ENCODE measurements at places on chromosomes 6 and 20.

DNA sequence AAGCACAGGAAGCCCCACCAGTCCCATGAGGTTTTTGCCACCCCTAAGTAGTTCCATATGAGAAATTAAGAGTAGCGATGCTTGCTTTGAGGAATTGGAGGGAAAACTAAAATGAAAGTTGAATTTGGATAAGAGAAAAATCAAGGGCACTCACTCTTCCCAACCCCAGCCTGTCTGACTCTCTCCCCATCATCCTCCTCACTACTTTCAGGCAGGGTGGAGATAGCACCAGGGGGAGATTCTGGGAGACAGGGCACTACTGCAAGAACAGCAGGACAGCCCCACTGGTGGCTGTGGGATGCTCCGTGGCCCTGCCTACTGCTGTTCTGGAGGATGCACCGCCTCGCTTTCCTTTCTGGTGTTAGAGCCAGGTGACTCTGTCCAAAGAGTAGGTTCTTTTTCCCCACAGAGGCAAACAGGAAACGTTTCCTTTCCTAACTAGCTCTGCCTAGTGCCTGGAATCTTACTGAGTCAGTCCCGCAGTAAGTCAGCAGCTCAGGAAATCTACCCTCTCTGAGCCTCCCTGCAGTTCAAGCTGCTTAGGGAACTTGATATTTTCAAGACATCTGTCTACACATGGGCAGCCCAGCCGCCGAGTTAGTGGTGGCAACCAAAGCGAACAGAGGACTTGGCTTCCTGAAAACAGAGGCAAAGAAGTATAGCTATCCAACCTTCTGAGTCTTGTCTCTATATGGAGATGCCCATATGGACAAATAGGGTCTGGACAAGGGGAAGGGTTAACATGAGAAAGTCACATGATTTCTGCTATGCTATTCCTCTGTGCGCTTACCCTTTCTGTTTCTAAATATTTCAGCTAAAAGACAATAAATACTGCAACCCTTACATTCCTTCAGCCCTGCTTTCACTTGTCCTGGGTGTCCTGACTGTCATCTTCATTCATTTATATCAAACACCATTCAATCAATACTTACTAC is 11.4 kb downstream of the HLA-E start:
- no peak for DNase-seq

- DNase-seq, result no peak
These were observed 12.7 kb downstream of the RFPL4B start for GRCh38 chr6:112359863-112360262.

DNA sequence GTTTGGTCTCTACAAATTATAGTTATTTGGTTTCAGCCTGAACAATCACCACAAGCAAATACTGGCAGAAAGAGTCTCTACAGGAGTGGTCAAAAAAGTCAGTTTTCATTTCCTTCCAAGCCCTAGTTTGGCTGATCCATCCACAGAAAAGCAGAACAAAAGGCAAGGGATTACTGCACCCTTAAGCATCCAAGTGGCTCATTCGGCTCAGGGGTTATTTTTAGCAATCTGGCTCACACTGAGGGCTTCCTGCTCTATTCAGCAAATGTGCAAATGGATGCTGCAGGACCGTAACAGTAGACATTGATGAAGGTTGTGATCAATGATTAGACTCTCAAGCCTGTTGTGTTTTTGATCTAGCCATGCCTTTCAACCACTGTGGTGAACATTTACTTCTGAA is 62.2 kb upstream of the FABP7 start:
- DNase-seq, result no peak

GRCh38 chr20:44405785-44406571 is 50.5 kb downstream of the HNF4A start:
- DNase-seq, result no peak

- no peak for DNase-seq
These were observed 99.9 kb downstream of the DTNBP1 start for GRCh38 chr6:15562977-15563376.

- no peak for DNase-seq
These were observed 6.6 kb upstream of the TBC1D7 start for GRCh38 chr6:13334953-13335352.

DNA sequence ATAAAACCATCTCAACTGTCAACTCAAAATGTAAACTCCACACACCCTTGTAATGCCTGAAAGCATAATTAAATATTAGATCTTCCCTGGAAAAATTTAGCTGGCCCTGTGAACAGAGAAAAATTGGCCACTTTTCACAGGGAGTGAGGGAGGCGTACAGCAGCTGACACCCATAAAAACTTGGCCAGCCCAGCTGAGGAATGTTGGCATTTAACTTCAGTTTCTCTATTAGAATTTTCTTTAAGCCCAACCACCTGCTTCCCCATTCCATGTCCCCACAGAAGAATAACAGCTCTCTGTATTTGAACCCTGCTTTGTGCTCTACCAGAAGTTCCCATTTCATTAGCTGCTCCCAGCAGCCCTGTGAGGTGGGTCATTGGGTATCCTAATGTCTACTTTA is 41.0 kb downstream of the PKHD1 start:
- no peak for DNase-seq

- no peak for DNase-seq
These were observed 116.3 kb upstream of the CHD6 start for GRCh38 chr20:41734506-41734945.

DNA sequence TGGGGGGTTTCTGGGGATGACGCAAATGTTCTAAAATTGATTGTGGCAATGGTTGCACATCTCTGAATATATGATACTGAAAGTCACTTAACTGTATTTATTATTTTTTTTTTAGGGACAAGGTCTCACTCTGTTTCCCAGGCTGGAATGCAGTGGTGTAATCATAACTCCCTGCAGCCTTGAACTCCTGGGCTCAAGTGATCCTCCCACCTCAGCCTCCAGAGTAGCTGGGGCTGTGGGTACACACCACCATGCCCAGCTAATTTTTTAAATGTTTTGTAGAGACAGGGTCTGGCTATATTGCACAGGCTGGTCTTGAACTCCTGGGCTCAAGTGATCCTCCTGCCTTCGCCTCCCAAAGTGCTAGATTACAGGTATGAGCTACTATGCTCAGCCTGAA is 33.4 kb downstream of the NOL4L start:
- DNase-seq, result no peak

- DNase-seq, result no peak
These were observed 169.3 kb downstream of the ANKRD60 start for GRCh38 chr20:58059260-58059544.

GRCh38 chr6:138106665-138107077 is 548 bp downstream of the PERP start:
- no peak for DNase-seq

DNA sequence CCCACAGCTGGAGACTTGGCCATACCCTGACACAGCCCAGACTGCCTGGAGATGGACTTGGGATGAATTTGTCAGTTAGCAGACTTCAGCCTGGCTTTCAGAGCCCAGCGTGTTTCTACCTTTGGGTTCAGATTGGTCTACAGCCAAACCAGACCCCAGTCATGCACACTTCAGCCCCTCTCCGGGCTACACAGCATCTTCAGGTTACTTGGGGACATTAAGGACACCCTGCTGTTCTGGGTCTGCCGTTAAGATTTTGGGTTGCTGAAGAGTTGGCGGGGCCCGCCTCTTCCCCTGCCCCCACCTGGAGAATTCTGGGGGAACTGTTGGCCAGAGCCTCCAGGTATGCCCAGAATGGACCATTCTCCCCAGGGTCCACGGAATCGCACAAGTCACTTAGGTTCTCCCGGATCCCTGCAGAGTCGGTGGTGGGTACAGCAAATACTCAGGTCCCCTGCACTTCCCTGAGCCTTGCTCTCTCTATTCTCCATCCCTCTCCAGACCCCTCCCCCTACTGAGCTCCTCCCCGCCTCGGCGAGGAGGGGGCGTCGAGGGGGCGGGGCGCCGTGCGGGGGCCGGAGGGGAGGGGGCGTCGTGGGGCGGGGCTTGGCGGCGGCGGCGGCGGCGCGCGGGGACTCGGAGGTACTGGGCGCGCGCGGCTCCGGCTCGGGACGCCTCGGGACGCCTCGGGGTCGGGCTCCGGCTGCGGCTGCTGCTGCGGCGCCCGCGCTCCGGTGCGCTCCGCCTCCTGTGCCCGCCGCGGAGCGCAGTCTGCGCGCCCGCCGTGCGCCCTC is at the start of gene PTK7:
PTK7 (plus strand) TSS at position 645 of the 794 bp plus-strand sequence. CDS start 175 bp downstream, outside the sequence.
- no peak for DNase-seq

GRCh38 chr20:8656335-8656734 is 412.6 kb upstream of the PLCB4 start:
- no peak for DNase-seq

DNA sequence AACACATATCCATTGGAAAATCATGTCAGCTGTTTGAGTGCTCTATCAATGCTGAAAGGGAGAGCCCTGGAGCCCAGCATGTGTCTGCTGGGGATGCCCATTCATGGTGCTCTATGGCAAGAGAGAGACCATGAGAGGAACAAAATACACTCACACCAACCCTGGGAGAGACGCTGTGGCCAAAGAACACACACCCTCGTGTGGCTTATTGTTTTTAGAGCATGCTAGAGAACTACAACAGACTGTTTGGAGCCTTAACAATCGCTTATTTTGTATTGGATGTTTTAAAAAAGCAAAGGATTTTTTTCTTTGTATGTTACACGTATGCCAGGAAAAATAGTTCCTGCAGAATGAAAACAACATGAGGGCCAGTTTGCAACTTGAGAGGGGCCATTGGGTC is 151.0 kb downstream of the SLC24A3 start:
- DNase-seq, result no peak

DNA sequence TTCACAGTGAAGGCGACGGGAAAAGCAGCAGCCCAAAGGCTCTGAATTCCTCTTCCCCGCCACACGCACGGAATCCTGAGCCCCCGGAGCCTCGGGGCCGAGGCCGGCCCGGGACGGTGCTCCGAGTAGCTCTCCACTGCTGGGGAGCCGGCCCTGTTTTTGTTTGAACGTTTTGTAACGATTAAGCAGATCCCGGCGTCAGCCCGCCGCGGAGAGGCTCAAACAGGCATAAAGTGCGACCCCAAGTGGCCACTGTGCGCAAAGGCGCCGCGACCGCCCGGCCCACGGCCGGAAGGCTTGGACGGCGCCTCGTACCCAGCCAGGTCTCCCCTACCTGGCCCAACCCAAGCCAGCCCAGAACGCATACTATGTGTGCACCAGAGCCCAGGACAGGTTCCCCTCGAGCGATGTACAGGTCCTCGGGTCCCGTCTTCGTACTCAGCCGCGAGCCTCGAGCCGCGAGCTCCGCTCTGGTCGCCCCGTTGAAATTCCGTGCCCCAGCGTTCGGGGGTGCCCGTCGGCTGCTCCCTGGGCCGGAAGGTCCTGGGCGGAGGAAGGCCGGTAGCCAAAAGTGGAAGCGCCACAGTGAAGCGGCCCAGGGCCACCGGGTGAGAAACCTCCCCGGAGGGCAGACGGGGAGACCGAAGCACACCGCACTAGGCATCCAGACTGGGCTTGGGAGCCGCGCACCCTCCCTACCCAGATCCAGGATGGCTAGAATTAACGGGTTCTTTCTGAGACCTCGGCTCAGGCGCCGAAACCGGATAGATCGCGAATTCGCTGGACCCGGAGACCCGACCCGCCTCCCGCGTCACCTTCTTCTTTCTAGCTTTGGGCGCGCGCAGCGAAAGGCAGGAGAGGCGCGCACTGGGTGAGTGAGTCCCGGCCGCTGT is 1.2 kb upstream of the MAFB start:
- DNase-seq, result no peak

- DNase-seq, result no peak
These were observed 104.6 kb downstream of the LRFN2 start for GRCh38 chr6:40482532-40482931.

DNA sequence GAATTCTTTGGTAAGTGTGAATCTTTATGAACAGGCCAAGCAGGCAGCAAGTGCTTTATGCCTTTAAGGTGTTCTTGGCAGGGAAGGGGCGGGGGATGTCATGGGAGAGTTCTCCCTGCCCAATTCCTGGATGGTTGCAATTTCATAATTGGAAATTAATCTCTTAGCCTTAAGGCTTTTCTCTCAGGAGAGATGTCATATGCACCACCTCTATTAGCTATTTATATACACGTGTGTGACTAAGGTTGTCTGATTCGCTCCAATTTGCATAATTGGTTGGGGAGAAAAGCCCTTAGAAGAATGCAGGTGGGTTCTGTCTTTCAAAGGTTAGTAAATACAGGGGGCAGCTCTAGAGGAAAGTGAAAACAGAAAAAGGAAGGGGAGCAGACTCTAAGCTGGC is 5.2 kb upstream of the ENPP5 start:
- DNase-seq, result no peak

DNA sequence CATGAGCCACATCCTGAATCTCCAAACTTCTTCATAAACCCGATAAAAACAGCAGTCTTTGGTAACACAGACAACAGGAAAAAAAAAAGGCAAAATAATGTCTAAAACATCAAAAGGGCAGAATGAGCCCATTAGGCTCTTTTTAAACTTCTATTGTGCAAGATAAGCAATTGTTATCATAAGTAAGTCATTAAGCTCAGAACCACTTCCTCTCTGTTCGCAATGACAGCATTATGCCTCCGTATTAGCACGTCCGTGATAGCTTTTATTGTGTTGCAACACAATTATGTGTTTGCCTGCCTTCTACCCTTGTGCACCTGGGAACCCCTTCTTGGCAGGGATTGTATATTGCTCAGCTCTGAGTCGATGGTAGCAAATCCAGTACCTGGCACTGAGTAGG is 147.1 kb downstream of the LRFN2 start:
- DNase-seq, result no peak

DNA sequence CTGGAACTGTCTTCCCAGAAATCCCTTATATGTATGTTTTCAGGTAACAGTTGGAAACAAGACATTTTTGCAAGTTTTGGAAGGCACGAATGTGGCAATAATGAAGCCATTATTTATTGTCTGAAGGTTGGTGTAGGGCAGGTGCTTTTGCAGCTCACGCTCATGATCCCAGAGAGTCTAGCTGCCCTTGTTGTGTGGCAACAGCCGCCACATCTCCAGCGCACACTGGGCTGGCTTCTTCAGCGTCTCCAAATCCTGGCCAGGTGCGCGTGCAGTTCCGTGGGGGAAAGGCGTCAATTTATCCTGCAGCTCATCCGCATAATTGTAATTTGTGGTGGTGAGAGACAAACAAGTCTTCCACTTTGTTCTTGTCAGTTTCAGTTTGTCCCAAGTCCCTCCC is 71.2 kb downstream of the TRDN start:
- no peak for DNase-seq

DNA sequence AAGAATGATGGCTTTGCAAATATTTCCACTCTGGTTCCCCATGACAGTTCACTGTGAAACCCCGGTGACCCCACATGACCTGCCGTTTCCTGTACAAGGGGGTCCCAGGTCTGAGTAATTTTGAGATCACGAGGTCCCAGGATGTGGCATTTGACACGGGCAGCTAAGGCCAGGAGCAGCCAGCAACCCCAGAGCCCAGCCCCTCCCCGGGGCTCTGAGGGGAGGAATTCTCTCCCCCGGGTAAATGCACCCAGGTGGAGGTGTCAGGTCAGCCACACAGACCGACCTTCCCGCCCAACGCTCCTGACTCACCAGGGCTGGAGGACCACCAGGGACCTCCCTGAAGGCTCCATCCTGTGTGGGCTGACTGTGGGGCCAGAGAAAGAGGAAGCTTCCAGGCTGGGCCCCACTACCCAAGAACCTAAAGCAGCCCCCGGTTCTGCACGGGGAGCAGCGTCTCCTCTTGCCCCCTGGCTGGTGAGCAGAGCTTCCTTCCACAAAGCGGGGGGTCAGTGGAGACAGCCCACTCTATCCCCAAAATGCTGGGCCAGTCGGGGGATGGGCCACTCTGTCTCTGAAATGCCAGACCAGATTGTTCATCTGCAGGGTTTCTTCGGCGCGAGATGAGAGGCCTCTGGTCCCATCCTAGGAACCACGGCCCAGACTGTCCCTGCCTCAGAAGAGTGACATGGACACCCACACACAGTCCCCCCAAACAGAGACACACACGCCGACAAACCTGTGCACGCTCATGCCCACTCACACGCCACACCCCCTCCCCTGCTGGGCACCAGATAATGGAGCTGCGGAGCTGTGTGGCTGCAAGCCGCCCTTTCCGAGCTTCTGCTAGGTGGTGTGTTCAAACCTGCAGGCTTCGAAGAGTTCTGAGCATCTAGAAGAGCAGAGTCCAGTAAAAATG is 23.4 kb upstream of the SLCO4A1 start:
- no peak for DNase-seq

Data from activated CD4-positive, CD25-positive, alpha-beta regulatory T cell (primary cell).